ENCODE measurements at places on chromosomes 6 and 20.

- H3K4me3 ChIP-seq = no peak overlapping the region
- no peak for DNase-seq
- no peaks in the 10 kb centered on the region for H3K36me3 ChIP-seq
- no peaks in the 10 kb centered on the region for H3K27me3 ChIP-seq
- H3K27ac ChIP-seq = no peak overlapping the region
Observed at GRCh38 chr6:124974771-124975377, 12.6 kb downstream of the RNF217 start.

- no peaks in the 10 kb centered on the region for H3K27me3 ChIP-seq
- no peaks in the 10 kb centered on the region for H3K36me3 ChIP-seq
- no peak for DNase-seq
- H3K4me1 ChIP-seq = 0 out of 2 replicates have a peak, but pooled peaks cover 11% of the 10 kb centered on the region
- H3K27ac ChIP-seq = no peak overlapping the region
Observed at GRCh38 chr20:8050157-8050837, 30.7 kb upstream of the TMX4 start.

- peaks cover 58% of the 10 kb centered on the region for H3K27me3 ChIP-seq
- DNase-seq = no peak
- no peak overlapping the region for H3K4me3 ChIP-seq
- H3K4me1 ChIP-seq = no peaks in the 10 kb centered on the region
Observed at GRCh38 chr6:169144356-169144755, 109.3 kb downstream of the THBS2 start.

DNA sequence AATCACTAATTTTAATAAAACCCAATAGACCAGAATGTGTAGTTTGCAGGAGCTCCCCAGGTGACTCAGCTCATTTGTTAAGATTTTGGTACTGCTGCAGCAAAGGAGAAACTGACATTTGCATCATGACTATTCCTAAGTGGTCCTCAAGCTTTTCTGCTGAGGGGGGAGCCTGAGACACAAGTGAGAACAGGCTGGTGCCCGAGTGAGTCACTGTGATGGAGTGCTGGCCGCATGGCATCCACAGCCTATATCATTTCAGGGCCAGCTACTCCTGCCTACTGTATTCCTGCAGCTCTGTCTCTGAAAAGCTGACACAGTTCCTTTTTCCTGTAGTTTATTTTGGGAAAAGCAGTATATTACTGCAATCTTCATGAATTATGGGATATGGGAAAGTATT is 113.7 kb upstream of the ENPP5 start:
- H3K4me1 ChIP-seq = no peaks in the 10 kb centered on the region
- no peak overlapping the region for H3K27ac ChIP-seq
- H3K4me3 ChIP-seq = no peak overlapping the region
- H3K27me3 ChIP-seq = no peaks in the 10 kb centered on the region
- H3K36me3 ChIP-seq = no peaks in the 10 kb centered on the region

DNA sequence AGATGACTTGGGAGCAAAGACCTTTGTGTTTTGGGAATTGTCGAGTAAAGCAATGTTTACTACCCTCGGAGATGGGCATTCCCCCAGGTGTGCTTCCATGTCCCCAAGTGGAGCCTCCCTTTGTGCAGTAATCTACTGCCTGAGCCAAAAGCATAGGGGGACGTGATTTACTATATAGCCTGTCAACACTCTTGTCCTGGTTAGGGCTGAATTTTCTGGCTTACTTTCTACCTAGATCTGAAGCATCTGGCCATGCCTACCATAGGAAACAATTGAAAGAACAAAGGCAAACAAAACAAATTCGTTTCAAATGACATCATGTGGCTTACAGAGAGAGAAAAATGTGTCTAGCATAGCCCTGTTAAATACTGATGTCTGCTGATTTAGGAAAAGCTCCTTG is 350.6 kb downstream of the SAMD5 start:
- H3K27me3 ChIP-seq = no peaks in the 10 kb centered on the region
- no peak overlapping the region for H3K4me3 ChIP-seq
- no peaks in the 10 kb centered on the region for H3K4me1 ChIP-seq
- no peak for DNase-seq
- no peaks in the 10 kb centered on the region for H3K36me3 ChIP-seq
- no peak overlapping the region for H3K27ac ChIP-seq

DNA sequence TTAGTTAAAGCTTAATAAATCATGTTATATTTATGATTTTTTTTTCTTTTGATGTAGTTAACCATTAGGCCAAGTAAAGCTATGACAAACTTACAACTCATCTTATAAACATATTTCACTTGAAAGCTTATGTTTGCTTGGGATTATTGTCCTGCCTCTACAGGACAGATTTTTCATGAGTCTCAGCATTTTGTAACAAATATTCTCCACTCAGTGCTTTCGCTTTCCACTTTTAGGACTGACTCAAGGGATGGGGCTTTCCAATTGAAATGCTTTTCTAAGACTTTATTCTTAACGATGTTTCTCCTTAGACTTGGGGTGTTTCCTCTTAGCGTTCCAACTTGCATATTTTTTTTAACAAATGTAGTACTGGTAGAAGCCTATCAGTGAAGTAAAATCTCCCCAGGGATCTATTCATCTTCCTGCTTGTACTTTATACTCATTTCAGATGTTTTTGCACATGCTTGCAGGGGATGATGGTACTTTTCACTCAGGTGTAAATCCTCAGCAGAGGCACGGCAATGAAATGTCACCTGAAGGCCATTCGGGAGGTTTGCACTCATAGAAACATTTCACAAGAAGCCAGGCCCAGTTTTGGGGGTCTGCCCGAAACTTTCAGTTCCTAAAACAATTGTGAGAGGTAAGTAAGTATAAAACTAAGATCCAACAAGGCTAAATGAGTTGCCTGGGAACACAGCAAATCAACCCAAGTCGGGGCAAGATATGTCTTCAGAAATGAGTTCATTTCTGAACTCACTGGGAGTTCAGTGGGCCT is 298.1 kb upstream of the FOXQ1 start:
- H3K4me3 ChIP-seq = no peak overlapping the region
- no peak overlapping the region for H3K27ac ChIP-seq
- no peaks in the 10 kb centered on the region for H3K4me1 ChIP-seq

GRCh38 chr6:56572788-56573471 is 69.8 kb downstream of the DST start:
- H3K27me3 ChIP-seq = no peaks in the 10 kb centered on the region
- no peak overlapping the region for H3K4me3 ChIP-seq
- no peak for DNase-seq

DNA sequence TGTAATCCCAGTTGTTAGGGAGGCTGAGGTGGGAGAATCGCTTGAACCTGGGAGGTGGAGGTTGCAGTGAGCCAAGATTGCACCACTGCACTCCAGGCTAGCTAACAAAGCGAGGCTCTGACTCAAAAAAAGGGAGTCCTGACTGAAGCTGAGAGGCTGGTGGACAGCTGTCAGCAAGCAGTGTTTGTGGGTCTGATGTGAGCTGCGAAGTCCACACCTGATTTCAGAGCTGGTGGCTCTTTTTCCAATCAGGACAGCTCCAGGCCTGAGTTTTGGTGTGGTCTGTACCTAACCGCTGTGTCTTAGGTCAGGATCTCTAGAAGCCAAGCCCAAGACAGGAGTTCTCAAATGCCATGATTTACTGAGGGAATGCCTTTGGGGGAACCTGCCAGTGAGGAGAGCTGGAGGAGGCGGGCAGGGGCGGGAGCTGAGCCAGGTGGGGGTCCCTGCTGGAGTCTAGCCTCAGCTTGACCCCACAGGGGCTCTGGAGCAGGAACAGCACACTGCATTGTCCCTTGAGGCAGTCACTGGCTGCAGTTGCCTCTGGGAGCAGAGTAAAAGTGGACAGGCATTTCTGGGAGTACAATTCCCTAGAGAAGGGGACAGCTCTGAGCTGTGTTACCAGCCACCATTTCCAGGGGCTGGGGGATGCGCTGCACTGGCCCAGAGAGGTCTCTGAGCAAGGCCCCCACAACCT is 5.0 kb downstream of the GFRA4 start:
- peak overlapping the region; percentile 72 for H3K4me3 ChIP-seq
- DNase-seq = no peak
- no peaks in the 10 kb centered on the region for H3K36me3 ChIP-seq
- H3K27me3 ChIP-seq = peaks cover 21% of the 10 kb centered on the region
- peak overlapping the region; percentile 48 for H3K27ac ChIP-seq
- H3K4me1 ChIP-seq = peaks cover 51% of the 10 kb centered on the region

DNA sequence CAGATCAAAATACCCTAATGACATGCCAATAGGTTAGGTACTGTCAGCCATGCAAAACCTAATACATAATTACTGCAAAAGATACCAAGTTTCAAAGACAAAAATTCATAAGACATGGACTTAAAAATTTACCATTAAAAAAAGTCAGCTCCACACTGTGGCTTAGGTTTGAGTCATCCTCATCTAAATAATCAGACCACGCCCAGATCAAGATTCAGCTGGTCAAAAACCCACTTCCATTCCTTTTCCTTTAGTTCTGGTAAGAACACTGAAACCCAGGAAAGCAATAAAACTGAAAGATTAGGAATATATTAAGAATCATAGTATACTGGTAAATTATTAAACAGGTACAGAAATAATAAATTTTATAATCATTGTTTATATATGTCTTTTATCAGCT is 81.0 kb upstream of the ASF1A start:
- DNase-seq = no peak
- peaks cover 17% of the 10 kb centered on the region for H3K36me3 ChIP-seq
- no peaks in the 10 kb centered on the region for H3K27me3 ChIP-seq
- no peak overlapping the region for H3K4me3 ChIP-seq
- no peak overlapping the region for H3K27ac ChIP-seq
- H3K4me1 ChIP-seq = no peaks in the 10 kb centered on the region

GRCh38 chr6:13952101-13952500 is 27.3 kb downstream of the RNF182 start:
- no peak overlapping the region for H3K4me3 ChIP-seq
- DNase-seq = no peak
- H3K27ac ChIP-seq = no peak overlapping the region
- peaks cover 2% of the 10 kb centered on the region for H3K27me3 ChIP-seq
- no peaks in the 10 kb centered on the region for H3K4me1 ChIP-seq
- no peaks in the 10 kb centered on the region for H3K36me3 ChIP-seq

- no peak overlapping the region for H3K4me3 ChIP-seq
- no peaks in the 10 kb centered on the region for H3K36me3 ChIP-seq
- no peak overlapping the region for H3K27ac ChIP-seq
- no peaks in the 10 kb centered on the region for H3K27me3 ChIP-seq
- H3K4me1 ChIP-seq = peaks cover 12% of the 10 kb centered on the region
- no peak for DNase-seq
Observed at GRCh38 chr6:15595461-15596173, 67.2 kb downstream of the DTNBP1 start.

DNA sequence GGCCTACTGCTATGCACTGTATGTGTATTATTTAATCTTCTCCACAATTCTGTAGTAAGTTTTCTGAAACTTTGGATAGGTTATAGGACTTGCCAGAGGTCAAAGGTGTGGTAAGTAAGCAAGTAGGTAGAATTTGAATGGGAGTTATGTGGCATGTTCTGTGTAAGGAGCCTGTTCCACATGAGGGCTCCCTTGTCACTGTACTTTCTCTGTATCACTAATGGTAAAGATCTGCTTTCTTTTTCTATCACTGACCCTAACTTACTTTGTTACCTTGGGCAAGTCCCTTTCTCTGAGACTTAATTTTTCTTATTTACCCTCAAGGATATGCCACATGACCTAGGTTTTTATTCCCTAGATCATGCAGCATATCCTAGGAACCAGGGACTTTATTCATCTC is 50.3 kb downstream of the EIF2S2 start:
- no peak for DNase-seq
- no peaks in the 10 kb centered on the region for H3K4me1 ChIP-seq
- H3K36me3 ChIP-seq = peaks cover 24% of the 10 kb centered on the region
- H3K4me3 ChIP-seq = no peak overlapping the region

- H3K27ac ChIP-seq = no peak overlapping the region
- no peaks in the 10 kb centered on the region for H3K4me1 ChIP-seq
- no peak for DNase-seq
- no peak overlapping the region for H3K4me3 ChIP-seq
- H3K27me3 ChIP-seq = no peaks in the 10 kb centered on the region
Observed at GRCh38 chr6:56278171-56278591, 30.8 kb upstream of the COL21A1 start.

GRCh38 chr20:31587545-31588389 is 17.3 kb upstream of the ID1 start:
- peak overlapping the region; percentile 86 for H3K4me3 ChIP-seq
- H3K27ac ChIP-seq = peak overlapping the region; percentile 50
- H3K27me3 ChIP-seq = no peaks in the 10 kb centered on the region
- H3K36me3 ChIP-seq = no peaks in the 10 kb centered on the region
- H3K4me1 ChIP-seq = peaks cover 47% of the 10 kb centered on the region

- no peak overlapping the region for H3K4me3 ChIP-seq
- peak; percentile 65 for DNase-seq
Observed at GRCh38 chr6:138387577-138388368, 10.1 kb downstream of the SMIM28 start.

DNA sequence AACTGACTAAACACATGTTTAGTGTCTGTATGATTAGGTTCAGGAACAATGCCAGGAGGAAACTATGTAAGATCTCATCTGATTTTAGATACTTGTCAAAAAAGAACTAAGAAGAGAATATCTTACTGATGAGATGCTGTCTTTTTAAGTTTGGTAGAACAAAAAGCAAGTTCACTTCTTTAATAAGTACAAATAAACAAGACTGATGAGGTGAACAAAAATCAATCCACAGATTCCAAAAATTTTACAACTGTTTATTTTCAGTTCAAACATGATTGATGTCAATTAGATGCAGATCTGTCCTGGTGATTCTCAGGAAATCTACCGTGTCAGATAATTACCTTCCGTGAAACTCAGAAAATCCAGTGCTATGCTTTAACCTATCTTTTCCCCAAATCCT is 24.9 kb downstream of the EPHA7 start:
- no peak for DNase-seq
- no peak overlapping the region for H3K27ac ChIP-seq
- no peak overlapping the region for H3K4me3 ChIP-seq
- no peaks in the 10 kb centered on the region for H3K36me3 ChIP-seq
- no peaks in the 10 kb centered on the region for H3K27me3 ChIP-seq
- H3K4me1 ChIP-seq = no peaks in the 10 kb centered on the region

GRCh38 chr6:151475653-151476523 is 17.9 kb upstream of the CCDC170 start:
- H3K4me1 ChIP-seq = peaks cover 11% of the 10 kb centered on the region
- no peaks in the 10 kb centered on the region for H3K36me3 ChIP-seq
- no peak overlapping the region for H3K27ac ChIP-seq

- H3K4me3 ChIP-seq = no peak overlapping the region
- no peaks in the 10 kb centered on the region for H3K36me3 ChIP-seq
- peaks cover 49% of the 10 kb centered on the region for H3K4me1 ChIP-seq
- no peaks in the 10 kb centered on the region for H3K27me3 ChIP-seq
- no peak overlapping the region for H3K27ac ChIP-seq
- DNase-seq = no peak
Observed at GRCh38 chr6:16766043-16766536, 4.8 kb upstream of the ATXN1 start.

GRCh38 chr20:59192533-59192896 is 28.9 kb downstream of the ZNF831 start:
- H3K36me3 ChIP-seq = no peaks in the 10 kb centered on the region
- peaks cover 79% of the 10 kb centered on the region for H3K27me3 ChIP-seq
- H3K27ac ChIP-seq = no peak overlapping the region
- no peaks in the 10 kb centered on the region for H3K4me1 ChIP-seq

GRCh38 chr6:169167581-169168301 is 85.9 kb downstream of the THBS2 start:
- no peak overlapping the region for H3K4me3 ChIP-seq
- H3K27me3 ChIP-seq = peaks cover 6% of the 10 kb centered on the region
- no peak for DNase-seq
- H3K27ac ChIP-seq = no peak overlapping the region

- peaks cover 2% of the 10 kb centered on the region for H3K27me3 ChIP-seq
- H3K36me3 ChIP-seq = no peaks in the 10 kb centered on the region
- no peak overlapping the region for H3K27ac ChIP-seq
- DNase-seq = no peak
- no peaks in the 10 kb centered on the region for H3K4me1 ChIP-seq
Observed at GRCh38 chr6:34115403-34115795, 30.5 kb downstream of the GRM4 start.

Measured in HepG2 (cell line).